Fibroblast of skin of right quadriceps (primary cell): ENCODE measurements at places on chromosomes 16 and 17.

DNA sequence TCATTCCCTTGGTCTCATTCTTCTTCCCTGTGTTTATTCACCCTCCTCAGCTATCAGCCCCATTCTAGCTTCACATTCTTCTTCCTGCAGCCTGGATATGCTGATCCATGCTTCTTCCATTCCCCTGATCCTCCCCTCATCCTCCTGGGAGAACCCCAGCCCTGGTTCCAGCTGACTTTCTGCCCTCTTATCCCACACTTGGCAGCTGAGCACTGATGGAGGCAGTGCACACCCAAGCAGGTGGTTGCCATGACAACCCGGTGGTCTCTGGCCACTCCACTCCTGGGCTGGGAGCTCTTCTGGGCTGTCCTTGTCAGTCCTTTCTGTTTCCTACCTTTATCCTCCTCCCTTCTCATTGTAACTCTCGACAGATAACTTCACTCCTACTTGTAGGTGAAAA is 16.7 kb upstream of the TUBG2 start:
- DNase-seq, result no peak

GRCh38 chr17:7555320-7555948 is 3.1 kb upstream of the TNFSF13 start:
- no peak for DNase-seq

DNA sequence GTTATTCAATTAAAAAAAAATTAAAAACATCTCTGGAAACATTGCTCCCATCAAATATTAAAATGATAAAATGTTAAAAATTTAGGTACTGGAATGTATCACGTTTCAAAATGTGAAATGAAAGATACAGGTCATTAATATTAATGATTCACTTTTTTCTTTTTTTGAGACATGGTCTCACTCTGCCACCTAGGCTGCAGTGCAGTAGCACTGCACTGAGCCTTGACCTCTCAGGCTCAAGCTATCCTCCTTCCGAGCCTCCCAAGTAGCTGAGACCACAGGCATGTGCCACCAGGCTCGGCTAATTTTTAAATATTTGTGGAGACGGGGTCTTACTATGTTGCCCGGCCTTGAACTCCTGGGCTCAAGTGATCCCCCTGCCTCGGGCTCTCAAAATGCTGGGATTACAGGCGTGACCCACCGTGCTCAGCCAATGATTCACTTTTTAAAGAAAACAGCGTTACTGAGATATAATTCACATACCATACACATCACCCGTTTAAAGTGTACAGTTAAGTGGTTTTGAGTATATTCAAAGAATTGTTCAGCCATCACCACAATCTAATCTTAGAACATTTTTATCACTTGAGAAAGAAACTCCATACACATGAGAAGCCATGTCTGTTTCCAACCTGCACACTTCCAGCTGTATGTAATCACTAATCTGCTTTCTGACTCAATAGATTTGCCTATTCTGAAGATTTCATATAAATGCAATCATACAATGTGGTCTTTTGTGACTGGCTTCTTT is 19.1 kb upstream of the NETO2 start:
- DNase-seq, result no peak

GRCh38 chr17:32491371-32492263 is 4.8 kb downstream of the CDK5R1 start:
- no peak for DNase-seq

DNA sequence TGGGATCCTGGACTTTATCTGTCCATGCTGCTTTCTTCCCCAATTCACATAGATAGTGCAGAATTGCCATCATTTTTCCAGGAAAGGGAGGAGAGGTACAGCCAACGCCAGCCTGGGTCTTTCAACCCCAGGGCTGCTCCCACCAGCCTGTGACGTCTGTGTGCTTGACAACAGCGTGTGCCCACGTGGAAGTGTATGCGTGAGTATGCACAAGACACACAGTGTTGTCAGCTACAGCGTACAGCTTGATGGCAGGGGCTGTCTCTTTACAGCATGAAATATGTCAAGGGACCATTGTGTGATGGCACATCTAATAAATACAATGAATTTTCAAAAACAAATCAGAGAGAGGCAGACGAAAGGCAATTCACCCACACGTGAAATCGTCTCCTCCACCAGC is 62.3 kb downstream of the GSG1L start:
- DNase-seq, result no peak

GRCh38 chr16:6674071-6674470 is 658.6 kb upstream of the RBFOX1 start:
- DNase-seq, result no peak

- no peak for DNase-seq
Measured at GRCh38 chr17:43975898-43976297, 22.2 kb upstream of the PYY start.

- no peak for DNase-seq
Measured at GRCh38 chr17:79017546-79018369, 6.2 kb upstream of the C1QTNF1 start.

DNA sequence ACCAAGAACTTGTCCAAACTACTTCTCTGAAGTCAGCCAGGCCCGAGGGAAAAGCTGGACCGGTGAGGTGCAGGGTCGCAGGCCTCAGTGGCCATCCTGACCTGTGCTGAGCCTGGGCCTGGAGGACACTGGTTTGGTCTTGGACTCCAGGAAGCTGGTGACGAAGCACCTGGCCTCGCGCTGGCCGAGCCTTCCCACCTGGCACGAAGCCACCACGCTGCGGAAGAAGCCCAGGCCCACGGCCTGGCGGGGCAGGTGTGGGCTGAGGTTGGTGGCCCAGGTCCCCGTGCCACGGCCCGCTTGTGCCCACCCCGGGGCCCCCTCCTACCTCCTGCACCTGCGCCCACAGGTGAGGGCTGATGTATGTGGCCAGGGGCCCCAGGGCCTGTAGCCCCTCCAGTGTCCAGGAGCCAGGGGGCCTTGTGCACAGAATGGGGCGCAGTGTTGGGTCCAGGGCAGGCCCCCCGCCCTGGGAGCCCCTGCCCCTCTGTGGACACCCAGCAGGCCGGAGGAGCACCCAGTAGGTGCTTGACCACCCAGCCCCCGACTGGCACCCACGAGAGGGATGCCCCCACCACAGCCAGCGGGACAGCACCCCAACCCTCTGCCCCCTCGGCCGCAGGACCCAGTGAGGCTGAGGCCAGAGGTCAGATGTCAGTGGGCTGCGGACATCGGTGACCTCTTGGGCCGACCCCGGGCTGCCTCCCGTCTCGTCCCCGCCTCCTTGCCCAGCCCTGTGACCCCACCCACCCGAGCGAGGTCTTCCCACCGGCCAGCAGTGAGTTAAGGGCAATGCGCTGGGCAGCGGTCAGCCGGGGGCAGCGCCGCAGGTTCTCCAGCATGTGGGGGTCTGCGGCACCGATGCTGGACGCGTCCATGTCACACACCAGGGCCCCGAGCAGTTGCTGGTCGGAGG is 13.8 kb downstream of the MSLN start:
- DNase-seq, result no peak

GRCh38 chr17:45739786-45740185 is 44.3 kb upstream of the CRHR1 start:
- DNase-seq, result no peak

- DNase-seq, result no peak
Measured at GRCh38 chr17:66983414-66984021, 19.0 kb downstream of the CACNG4 start.

DNA sequence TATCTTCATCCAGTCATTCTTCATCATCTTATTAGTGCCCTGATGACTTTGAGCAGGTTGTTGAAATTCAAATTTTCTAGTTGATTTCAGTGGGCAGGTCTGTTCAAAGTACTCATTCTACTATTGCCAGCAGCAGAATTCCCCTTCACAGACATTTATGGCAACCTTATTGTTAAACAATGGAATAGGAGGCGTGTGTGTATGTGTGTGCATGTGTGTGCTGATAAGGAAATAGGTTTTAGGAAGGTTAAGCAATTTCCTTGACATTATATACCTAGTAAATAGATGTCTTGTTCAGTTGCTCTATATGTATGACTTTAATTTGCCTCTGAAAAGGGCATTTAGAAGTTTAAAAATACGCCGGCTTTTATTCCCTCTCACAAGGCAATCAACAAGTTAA is 601.4 kb upstream of the CA10 start:
- no peak for DNase-seq

GRCh38 chr17:76682296-76682695 is 28.5 kb downstream of the MXRA7 start:
- DNase-seq, result no peak

GRCh38 chr17:65660947-65661346 is 99.5 kb upstream of the AXIN2 start:
- DNase-seq, result peak; percentile 73

GRCh38 chr16:3020604-3021448 is 658 bp downstream of the TNFRSF12A start:
- DNase-seq, result peak; percentile 93

GRCh38 chr16:8436931-8437330 is 153.4 kb downstream of the TMEM114 start:
- no peak for DNase-seq

- no peak for DNase-seq
Measured at GRCh38 chr16:53341792-53342191, 92.5 kb upstream of the RBL2 start.

- peak; percentile 36 for DNase-seq
Measured at GRCh38 chr17:81831957-81832607, 1.0 kb downstream of the MCRIP1 start.

GRCh38 chr17:12953156-12953555 is 64.7 kb downstream of the ELAC2 start:
- no peak for DNase-seq

DNA sequence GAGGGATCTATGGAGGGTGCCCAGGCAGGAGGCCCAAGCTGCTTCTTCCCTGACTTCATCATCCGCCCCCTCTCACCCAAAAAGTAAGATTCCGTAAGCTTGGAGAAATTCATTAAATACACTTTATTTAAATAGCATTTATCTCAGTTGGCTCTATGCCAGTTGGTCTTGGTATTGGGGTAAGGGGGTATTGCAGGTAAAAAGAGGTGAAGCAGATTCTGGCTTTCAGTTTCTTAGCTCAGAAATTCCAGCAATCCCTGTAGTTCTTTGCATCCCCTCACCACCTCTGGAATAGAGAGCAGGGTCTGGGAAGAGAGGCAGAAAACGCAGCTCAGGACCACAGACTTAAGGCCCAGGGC is 750 bp upstream of the ALDOC start:
- DNase-seq, result no peak

DNA sequence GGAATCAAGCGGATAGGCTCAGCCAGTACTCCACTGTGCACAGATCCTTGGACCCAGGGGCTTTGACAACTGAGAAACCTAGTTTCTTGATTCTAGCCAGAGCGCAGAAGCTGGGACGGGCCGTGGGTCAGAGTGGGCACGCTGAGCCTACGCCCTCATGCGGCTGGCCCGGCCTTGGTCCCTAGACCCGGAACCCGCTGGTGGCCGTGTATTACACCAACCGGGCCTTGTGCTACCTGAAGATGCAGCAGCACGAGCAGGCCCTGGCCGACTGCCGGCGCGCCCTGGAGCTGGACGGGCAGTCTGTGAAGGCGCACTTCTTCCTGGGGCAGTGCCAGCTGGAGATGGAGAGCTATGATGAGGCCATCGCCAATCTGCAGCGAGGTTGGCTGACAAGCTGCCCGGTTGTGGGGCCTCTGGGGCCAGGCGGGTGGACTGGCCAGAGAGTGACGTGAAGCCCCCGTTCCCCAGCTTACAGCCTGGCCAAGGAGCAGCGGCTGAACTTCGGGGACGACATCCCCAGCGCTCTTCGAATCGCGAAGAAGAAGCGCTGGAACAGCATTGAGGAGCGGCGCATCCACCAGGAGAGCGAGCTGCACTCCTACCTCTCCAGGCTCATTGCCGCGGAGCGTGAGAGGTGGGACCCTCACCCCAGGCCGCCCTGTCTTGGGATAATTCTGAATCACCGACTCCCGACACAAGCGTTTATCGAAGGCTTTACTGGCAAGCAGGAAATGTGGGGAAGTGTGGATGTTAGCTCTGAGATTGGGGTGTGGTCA is 946 bp downstream of the STUB1 start:
- no peak for DNase-seq

- peak; percentile 23 for DNase-seq
Measured at GRCh38 chr16:27237219-27238015, 31.2 kb downstream of the NSMCE1 start.
